ENCODE measurements at places on chromosomes 13 and 19. TPM values are rescaled to one million over a fixed set of nuclear protein-coding genes. Genes with fewer than 3 reads are reported as not detected.

GRCh38 chr13:66162470-66162869 lies 1067.7 kb downstream of the PCDH9 start:
- DNase-seq: no peak

DNA sequence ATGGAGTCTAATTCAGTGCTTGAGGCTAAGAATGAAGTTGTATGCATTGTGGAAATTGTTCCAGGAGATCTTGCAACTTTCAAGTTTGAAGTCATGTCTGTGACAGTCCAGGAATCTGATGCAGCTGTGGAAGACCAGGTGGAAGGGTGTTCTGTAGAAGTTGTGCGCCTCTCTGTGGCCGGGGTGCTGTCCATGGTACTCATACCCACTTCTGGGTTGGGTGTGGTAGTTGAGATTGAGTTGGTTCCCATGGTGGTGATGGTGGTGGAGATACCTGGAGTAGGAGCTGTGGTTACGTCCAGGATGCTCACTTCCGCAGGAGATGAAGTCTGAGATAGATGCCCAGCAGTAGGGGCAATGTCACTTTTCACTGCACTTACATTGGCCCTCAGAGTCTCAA lies 44.3 kb downstream of the MUC16 start:
- no peak for DNase-seq

GRCh38 chr13:39571502-39572092 lies 31.4 kb downstream of the LHFPL6 start:
- no peak for DNase-seq

- no peak for DNase-seq
Observed at GRCh38 chr13:37534181-37534580, 64.4 kb downstream of the POSTN start.

- no peak for DNase-seq
Observed at GRCh38 chr13:70630247-70630646, 522.0 kb upstream of the KLHL1 start.

NCR1 gene
- total RNA-seq: not detected

Measured in pancreas (tissue), 10 donors.